Hematopoietic multipotent progenitor cell treated with erythropoietin and hydrocortisone succinate and interleukin-3 and kit ligand, for 4 days (in vitro differentiated cells): ENCODE measurements at places on chromosomes 16 and 17.

DNA sequence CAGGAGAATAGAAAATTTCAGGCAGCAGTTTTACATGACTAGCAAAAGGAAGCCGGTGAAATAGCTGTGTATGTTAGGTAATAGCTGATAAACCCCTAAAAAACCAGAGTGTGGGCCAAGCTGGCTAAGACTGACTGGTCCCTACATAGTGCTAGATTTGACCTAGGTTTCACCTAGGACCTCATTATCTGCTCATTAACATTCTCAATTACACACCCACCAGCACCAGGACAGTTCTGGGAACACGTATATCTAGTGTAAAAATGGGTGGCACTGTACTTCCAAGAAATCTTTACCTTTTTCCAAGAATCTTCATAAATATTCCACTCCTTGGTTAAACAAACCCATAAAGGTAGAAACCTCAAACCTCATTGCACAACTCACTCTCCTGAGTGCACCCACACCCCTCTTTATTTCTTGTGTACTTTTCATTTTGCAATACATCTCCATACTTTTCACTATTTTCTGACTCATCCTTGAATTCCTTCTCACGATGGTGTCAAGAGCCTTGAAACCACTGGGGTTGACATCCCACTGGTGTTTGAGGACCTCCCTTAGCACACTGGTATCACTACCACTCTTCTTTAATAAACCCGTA is 262.7 kb upstream of the KCNJ16 start:
- no peak for DNase-seq

DNA sequence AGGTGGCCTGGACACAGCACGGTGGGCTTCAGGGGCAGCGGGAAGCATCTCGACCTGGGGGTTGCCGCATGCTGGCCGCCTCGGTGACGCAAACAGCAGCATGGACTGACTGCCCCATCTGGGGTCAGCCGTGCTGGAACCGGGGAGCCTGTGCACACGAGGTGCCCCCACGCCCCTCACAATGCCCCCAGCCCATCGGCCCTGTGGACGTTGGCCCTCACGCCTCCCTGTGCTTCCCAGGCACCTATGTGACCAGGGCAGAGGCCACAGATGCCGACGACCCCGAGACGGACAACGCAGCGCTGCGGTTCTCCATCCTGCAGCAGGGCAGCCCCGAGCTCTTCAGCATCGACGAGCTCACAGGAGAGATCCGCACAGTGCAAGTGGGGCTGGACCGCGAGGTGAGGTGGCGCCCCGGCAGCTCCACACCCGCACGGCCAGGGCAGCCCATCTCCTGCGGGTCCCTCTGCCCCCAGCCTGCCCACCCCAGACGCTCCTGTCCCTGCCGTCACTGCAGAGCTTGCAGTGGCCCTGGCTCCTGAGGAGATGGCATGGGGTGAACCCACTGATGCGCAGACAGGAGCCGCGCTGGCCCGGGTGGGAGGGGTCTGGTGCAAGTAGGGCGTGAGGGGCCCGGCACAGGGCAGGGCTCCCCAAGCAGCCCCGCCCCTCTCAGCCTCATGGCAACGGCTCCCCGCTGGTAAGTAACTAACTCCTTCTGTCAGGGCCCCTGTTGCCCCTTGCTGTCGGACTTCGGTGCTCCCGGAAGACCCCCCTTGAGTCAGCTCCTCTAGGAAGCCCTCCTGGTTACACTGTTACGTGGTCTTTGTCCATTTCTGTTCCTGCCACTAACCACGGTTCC is 13.6 kb downstream of the CDH15 start:
- peak; percentile 64 for DNase-seq

DNA sequence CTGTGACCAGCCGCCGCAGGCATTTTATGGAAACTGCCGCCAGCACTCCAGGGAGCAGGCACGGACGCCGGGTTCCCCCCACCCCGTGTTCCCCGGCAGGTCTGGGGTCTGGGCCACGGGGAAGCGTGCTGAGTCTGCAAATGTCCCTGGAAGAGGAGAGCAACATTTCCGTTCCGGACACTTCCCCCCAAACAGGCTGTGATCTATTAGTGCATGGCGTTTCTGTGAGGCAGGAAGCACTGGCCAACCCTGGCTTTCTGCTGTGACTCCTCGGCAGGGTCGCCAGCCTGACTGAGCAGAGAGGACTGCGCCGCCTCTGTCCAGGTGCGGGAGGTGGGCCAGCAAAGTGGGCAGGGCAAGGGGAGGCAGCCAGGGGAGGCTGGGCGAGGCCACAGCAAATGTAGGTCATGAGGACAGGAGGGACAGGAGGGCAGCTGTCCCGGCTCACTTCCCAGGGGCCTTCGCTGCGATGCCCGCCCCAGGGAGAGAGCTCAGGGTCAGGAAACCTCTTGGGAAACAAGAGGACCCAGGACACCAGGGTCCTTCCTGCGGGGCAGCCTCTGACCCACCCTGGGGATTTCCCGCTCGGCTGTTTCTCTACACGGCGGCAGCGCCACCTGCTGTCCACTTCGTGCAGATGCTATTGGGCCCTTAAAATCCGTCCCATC is 9.5 kb downstream of the FOXF1 start:
- DNase-seq = peak; percentile 65

DNA sequence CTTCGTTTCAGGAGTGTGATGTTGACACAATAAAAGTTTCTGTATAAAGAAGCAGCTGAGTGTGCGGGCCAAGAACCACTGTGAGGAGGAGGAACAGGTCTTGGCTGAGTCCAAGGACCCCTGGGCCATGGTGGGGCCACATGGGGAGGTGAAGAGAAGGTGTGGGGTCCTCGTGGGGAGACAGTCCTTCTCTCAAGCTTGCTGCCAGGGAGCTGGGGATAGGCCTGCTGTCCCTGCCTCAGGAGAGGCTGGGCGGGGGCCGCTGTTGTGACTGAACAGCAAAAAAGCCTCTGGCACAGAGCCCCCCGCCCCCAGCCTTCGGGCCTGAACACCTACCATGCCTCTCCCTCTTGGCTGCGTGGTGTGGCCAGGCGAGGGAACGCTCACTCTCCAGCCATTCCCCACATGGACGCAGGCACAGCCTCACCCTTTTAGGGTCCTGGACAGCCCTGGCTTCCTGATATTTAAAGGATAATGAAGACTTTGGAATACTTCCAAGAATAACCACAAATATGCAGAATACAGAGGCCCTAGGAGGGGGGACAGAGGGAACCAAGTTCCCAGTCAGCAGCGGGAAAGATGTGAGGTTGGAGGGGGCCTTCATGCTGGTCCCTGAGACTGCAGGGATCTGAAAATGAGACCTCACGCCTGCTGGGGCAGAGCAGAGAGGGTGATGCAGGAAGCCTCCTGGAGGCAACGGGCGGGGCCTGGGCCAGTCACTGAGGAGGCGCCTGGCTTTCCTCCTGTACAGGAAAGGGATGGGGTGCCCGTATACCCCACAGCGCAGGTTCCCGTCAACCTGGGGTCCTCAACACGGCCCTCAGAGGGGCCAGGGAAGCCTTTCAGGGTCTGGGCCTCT is 100.0 kb upstream of the CREBBP start:
- DNase-seq = no peak

GRCh38 chr17:79811868-79812352 is 15.0 kb upstream of the CBX8 start:
- DNase-seq = no peak

DNA sequence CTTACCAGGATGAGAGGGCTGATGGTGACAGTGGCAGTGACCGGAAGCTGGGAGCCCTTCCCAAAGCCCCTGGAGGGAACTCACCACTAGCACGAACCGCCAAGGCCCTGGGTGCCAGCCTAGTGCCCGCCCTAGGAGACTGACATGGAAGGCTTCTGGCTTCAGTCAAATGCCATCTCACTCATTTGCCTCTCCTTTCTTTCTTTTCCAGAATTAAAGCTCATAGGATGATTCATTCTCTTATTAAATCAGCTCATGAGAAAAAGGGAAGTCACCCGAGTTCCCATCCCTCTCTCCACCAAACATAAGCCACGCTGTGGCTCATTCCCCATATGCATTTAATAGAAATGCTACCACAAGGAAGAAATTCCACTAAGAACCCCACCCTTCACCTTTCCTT is 12.1 kb downstream of the CUEDC1 start:
- no peak for DNase-seq

- peak; percentile 54 for DNase-seq
These were observed at the start of gene HS3ST2 for GRCh38 chr16:22813948-22814710. TSS of gene HS3ST2 (plus strand) at chr16:22814162. CDS start at chr16:22814611, 449 bp downstream.

DNA sequence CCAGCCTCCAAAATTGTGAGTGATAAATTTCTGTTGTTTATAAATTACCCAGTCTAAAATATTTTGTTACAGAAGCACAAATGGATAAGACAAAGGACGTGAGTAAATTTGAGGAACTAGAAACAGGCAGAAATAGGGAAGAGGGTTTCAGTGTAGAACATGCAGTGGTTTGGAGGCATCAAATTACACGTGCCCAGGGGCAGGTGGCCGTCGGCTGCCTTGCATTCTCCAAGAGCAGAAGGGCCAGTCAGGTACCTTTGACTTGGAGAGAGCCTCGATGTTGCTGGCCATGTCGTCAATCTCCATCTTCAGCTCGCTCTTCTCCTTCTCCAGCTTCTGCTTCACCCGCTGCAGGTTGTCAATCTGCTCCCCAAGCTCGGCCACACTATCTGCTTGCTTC is 54.3 kb downstream of the MYH13 start:
- DNase-seq = peak; percentile 61

- peak; percentile 70 for DNase-seq
These were observed 633 bp downstream of the TBC1D16 start for GRCh38 chr17:80034791-80035686.

- no peak for DNase-seq
These were observed 144.5 kb downstream of the TMEM132E start for GRCh38 chr17:34723875-34724274.

GRCh38 chr16:57893559-57894389 is 77.2 kb downstream of the CNGB1 start:
- DNase-seq = peak; percentile 63

DNA sequence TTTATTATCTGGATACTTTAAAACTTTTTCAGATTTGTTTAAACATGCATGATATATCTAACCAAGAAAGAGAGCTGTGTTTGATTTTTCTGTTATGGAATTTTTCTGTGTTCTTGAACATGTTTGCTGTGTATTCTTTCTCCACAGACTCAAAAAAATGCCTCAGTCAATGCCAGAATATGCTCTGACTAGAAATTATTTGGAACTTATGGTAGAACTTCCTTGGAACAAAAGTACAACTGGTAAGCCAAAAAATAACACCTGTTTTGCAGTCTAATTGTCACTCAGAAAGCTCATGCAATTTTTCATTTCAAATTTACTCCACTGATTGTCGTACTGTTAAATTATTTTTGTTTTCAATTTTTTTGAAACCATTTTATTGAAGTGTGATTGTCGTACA is 15.3 kb upstream of the ABCC11 start:
- no peak for DNase-seq

GRCh38 chr17:15998031-15998562 is 1.4 kb downstream of the ZSWIM7 start:
- no peak for DNase-seq

GRCh38 chr16:84647828-84648594 is at the start of gene KLHL36:
TSS of gene KLHL36 (plus strand) at chr16:84648511. CDS start at chr16:84650868, 2,357 bp downstream.
- DNase-seq = peak; percentile 70

DNA sequence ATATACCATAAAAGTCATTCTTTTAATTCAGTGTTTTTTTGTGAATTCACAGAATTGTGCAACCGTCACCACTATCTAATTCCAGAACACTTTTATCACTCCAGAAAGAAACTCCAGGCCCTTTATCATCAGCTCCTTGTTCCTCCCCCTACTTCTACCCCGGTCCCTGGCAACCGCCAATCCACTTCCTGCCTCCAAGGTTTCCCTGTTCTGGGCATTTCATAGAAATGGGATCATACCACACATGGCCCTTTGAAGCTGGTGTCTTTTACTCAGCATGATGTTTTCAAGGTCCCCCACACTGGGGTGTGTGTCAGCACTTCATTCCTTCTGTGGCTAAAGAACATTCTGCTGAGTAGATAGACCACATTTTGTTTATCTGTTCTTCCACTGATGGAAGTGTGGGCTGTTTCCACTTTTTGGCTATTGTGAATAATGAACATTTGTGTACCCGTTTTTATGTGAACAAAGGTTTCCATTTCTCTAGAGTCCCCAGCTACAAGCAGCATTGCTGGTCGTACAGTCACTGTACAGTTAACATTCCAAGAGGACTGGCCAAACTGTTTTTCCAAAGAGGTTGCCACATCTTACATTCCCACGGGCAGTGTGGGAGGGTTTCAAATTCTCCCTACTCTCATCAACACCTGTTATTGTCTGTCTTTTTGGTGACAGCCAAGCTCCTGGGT is 75.8 kb upstream of the ZNF469 start:
- peak; percentile 57 for DNase-seq

DNA sequence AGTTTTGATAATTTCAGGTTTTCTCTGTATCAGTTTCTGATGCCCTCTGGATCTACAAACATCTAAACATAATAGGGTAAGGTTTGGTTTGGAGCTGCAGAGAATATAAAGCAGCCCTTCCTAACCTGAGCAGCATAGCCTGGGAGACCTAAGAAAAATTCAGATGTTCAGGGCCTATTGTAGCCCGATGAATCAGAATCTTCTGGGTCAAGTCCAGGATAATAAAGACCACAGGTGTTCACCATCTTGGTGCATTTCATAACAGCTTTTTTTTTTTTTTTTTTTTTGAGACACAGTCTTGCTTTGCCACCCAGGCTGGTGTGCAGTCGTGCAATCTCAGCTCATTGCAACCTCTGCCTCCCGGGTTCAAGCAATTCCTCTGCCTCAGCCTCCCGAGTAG is 19.7 kb upstream of the ARHGAP17 start:
- no peak for DNase-seq

DNA sequence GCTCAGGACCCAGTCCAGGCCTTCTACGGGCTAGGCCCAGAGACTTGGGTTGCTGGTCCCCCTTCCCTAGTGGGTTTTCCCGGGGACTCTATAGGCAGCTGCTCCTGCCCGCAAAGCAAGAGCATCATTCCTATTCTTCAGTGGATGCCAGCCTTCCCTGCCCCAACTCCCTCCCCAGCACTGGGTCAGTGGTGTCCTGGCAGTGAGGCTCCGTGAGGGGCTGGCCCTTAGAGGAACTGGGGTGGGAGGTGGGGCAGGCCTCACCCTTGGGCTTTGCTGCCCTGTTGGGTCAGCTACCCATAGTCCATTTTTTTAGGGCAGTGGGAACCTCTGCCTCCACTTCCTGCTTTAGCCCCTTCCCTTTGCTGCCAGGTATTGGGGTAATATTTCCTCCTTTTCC is 7.9 kb upstream of the PLEKHG4 start:
- DNase-seq = no peak

DNA sequence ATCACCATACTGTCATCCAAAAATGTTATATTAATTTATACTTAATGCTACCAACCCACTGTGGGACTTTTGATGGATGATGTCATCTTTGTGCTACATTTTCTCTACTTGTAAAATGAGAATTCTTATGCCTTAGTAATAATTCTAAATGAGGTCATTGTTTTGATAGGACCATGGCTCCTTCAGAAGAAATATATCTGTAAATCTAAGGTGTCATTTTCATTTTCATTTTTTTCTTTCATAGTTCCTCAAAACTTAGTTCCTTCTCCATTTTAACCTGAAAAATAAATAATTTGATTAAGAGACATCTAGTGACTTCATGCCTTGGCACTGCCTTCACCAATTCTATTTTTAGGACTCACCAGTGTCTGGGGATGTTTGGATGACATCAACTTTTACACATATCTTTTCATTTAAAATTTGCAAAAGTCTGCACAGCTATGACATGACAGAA is 48.7 kb downstream of the GPRC5B start:
- no peak for DNase-seq
